Endothelial cell of umbilical vein (primary cell): ENCODE measurements at places on chromosomes 3 and 15. TPM values are rescaled to one million over a fixed set of nuclear protein-coding genes. Genes with fewer than 3 reads are reported as not detected.

Gene CFAP20DC
- 0.92 TPM in 2 replicates for polyA plus RNA-seq

Gene VWA5B2
- polyA plus RNA-seq, result 0.03 TPM in 1 of 2 replicates, not detected in the other

Gene IQCF5
- not detected in 2 replicates for polyA plus RNA-seq

Gene COL8A1
- 581 and 634 TPM in 2 replicates for polyA plus RNA-seq

Gene PLAAT1
- 0.54 and 0.58 TPM in 2 replicates for polyA plus RNA-seq

Gene CELSR3
- polyA plus RNA-seq, result 0.25 and 0.32 TPM in 2 replicates

- no peaks in the 10 kb centered on the region for H3K27me3 ChIP-seq
- H3K4me1 ChIP-seq, result peaks cover 14% of the 10 kb centered on the region
- no peak overlapping the region for H3K4me3 ChIP-seq
- peak; percentile 42 for DNase-seq
- H3K36me3 ChIP-seq, result no peaks in the 10 kb centered on the region
Observed at GRCh38 chr15:71806452-71806931, 3.9 kb upstream of the NR2E3 start.

DNA sequence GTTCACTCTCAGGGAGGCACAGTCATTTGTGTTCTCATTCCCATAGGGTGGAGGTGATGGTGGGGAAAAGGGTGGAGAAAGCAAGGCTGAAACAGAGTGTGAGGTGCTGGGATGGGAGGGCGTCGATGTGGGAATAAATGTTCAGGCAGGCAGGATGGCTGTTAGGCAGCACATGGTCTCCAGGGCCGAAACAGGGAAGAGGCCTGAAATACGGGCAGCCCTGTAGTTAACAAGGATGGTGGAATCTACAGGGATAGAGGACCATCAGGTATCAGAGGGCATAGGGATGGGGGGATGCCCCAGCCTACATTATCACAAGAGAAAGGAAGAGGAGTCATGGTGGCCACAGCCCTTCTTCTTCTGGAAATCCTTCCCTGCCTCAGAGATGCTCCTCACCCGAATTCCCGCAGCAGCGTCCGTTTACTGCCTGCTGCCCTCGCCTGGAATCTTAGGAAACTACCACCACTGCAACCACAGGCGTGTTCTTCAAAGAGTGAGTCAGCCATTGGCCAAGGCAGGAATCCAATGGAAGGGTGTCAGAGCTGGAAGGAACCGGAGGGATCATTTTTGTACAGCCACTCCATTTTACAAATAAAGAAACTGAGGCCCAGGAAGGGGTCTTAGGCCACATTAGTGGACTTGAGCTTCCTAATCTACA lies 49.7 kb upstream of the POMGNT2 start:
- H3K27me3 ChIP-seq, result peaks cover 17% of the 10 kb centered on the region
- peak; percentile 68 for DNase-seq
- no peak overlapping the region for H3K27ac ChIP-seq
- no peaks in the 10 kb centered on the region for H3K4me1 ChIP-seq

DNA sequence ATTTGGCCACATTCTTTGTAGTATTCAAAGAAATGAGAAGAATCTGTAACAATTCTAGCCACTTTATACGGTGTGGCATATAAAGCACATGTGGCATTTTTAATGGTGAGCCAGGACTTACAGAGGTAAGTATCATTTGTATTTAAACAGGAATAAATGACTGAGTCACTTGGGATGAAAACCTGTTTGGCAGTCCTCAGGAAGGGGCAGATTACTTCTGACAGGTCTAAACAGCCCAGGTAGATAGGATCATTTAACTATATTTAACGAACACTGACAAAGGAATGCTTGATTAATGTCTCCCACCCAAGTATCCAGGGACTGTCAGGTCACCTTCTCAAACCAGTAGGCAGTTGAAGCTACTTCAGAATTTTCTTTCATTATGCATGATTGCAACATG lies 241.5 kb upstream of the SATB1 start:
- no peaks in the 10 kb centered on the region for H3K27me3 ChIP-seq
- DNase-seq, result no peak
- no peak overlapping the region for H3K4me3 ChIP-seq
- H3K4me1 ChIP-seq, result no peaks in the 10 kb centered on the region
- no peaks in the 10 kb centered on the region for H3K36me3 ChIP-seq

GRCh38 chr15:86383611-86384010 lies 303.9 kb downstream of the AGBL1 start:
- no peak overlapping the region for H3K4me3 ChIP-seq
- no peak overlapping the region for H3K27ac ChIP-seq
- no peaks in the 10 kb centered on the region for H3K36me3 ChIP-seq
- no peaks in the 10 kb centered on the region for H3K4me1 ChIP-seq

DNA sequence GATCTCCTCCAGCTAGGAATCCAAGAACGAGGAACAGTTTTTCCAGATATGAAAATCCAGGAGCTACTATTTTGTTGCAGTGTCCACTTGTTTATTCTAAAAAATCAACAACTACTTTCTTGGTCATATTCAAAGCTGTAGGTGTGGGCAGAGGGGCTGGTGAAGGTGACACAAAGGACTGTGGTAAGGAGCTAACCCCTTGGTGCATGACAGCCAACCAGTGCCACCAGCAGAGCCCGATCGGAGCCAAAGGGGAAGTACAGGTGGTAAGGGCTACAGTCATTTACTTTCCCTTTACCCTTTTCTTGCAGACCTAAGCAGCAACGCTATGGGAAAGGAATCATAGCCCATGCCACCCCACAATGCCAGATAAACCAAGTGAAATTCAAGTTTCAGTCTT lies 30.7 kb downstream of the PLA1A start:
- DNase-seq, result no peak
- no peaks in the 10 kb centered on the region for H3K27me3 ChIP-seq
- no peak overlapping the region for H3K27ac ChIP-seq
- H3K36me3 ChIP-seq, result no peaks in the 10 kb centered on the region

DNA sequence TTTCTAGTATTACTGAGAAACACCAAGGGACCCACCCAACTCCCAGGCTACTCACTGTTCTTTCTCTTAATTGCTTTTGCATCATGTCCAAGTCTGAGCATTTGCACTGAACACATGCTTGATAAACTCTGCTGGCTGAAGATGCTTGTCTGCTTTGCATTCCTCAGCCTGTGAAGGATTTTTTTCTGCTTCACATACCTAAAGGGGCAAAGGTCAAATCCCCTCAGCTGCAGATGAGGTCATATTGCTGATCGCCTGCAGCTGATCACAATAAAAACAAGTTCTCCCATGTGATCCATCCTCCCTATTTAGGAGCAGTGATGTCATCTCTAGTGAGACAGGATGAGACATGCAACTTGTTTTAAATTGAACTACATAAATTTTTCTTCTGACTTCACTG lies 84.6 kb upstream of the DCBLD2 start:
- no peaks in the 10 kb centered on the region for H3K27me3 ChIP-seq
- no peak overlapping the region for H3K4me3 ChIP-seq
- peak; percentile 92 for DNase-seq
- H3K27ac ChIP-seq, result peak overlapping the region; percentile 82
